AG10803 (cell line): ENCODE measurements at places on chromosomes 5 and 9.

- peak; percentile 29 for DNase-seq
Observed at GRCh38 chr5:77398896-77399295, 93.2 kb downstream of the WDR41 start.

DNA sequence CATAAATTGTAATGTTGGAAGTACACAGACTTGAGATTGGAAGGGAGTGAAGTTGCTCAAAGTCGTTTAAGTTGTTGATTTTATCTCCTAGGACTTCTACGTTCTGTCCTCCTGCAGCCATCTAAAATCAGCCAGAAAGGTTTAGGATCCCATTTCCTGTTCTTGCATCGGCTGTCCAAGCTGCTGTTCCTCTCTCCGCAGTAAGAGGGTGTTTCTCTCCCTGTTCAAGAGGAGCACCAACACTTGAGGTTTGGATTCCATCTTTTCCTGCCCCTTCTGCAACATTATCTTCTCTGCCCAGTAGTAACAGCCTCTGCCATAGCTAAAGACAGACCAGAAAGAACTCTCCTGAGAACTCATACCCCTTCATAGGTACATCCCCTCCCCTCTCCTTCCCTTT is 373.4 kb downstream of the GADD45G start:
- DNase-seq = peak; percentile 44

GRCh38 chr5:73298772-73299630 is 126.0 kb downstream of the TMEM174 start:
- DNase-seq = no peak

DNA sequence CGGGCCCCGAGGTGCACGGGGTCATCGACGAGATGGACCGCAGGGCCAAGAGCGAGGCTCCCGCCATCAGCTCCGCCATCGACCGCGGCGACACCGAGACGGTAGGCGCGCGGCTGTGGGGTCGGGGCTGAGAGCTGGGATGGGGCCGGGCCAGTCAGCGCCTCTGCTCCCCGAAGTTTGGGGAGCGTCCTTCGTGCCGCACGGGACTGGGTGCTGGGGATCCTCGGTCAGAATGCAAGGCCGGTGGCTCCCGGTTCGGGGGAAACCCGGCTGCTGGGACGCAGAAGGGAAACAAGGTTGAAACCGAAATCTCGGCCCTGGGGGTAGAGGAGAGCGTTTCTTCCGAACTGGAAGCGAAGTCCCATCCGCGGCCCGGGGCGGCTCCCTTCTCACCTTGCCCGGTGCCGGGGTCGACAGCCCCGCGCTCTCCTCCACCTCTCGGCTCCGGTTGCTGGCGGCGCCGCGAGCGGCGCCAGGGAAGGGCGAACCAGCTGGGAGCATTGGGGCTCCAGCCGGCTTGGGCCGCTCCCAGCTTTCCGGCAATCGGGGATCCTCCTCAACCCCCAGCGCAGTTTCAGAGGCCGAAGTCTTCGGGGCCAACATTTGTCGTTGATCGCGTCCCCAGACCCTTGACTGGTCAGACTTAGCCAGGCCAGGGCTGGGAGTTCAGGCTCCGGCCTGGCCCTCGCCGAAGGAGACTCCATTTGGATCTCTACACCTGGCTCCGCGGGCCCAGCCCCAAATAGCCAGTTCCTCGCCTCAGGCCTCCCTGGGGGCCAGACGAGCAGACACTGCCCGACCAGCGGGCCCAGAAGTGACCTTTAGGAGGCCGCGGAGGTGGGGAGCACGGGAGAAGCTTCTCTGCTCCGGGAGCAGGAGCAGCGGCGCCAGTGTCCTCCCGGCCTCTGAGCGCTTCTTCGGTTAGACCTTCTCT is 1.1 kb downstream of the LHX2 start:
- no peak for DNase-seq

DNA sequence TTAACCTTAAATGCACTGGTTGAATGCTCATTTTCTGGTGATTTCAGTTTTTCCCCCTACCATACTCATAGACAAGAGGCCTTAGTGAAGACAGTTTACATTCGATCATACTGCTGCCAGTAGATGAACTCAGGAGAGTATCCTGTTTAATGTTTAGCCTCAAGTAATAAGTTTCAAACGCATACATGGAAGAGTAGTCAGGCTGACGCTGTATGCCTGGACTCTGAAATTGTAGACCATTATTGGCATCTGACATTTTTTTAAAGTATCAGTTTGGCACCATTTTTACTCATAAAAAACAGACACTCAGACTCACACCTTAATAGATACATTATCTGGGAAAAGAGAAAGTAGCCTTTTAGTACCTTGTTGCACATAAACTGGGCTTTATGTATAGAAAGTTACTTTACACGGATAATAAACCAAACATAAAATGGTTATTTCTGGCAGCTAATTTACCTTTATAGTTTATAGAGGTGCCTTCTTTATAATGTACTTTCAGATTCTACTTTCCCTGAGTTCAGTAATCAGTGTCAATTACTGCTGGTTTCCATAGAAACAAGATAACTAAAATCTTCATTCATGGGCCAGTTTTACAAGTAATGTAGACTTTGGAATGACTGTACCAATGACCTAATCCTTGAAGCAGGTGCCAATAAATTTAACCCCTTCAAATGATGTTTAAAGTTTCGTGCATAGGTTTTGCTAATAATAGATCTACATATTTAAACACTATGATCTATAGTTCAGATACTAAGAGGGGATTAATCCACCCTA is 183.8 kb upstream of the ITGA1 start:
- no peak for DNase-seq

GRCh38 chr5:147822686-147823491 is 8.6 kb downstream of the SPINK1 start:
- DNase-seq = peak; percentile 53

DNA sequence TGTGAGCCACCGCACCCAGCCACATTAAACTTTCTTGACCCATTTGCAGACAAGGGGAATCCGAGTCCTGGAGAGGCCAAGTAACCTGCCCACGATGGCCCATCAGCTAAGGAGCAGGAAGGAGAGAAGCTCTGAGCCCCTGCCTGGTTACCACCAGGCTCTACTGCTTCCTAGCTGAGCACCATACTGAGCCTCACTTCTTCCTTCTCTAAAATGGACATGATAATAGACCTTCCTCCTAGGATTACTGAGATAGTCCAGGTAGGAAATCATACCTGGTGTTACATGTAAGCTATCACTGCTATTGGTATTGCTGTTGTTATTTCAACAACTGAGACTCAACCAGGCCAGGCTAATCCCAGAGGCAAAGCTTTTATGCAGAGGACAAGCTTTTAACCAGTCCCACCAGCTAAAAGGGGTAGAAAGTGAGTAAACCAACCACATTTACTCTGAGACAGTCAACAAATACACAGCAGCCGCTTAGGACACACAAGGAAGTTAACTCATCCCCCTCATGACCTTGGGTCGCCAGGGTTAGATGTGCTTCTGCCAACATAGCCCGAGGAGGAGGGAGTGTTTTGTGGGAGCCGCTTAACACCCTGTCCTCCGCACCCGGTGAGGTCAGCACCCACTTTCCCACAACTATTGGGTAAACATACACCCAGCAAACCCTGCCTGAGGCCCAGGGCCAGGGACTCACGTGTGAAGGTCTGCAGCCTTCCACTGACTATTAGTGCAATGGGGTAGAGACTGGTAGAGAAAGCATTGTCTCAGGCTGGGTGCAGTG is 20.6 kb upstream of the PTGES start:
- peak; percentile 75 for DNase-seq

GRCh38 chr5:42242210-42242609 is 181.0 kb upstream of the GHR start:
- DNase-seq = no peak

DNA sequence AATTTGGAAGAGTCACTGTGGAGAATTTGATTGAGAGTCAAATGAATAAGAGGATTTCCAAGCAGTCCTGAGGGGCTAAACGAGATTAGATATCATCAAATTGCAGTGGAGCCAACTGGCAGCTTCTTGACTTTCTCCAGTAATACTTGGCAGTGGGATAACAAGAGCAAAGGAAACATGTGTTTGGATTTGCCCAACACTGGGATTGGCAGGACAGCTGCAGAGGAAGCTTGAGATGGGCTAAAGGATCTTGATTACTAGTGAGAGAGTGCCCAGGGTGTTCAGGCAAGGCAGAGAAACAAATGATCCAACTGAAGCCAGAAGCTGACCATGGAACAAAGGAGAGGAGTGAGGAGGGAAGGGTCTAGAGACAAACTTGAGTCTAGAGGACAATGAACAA is 356.0 kb upstream of the ISL1 start:
- no peak for DNase-seq
